ENCODE measurements at places on chromosomes 16 and 17.

DNA sequence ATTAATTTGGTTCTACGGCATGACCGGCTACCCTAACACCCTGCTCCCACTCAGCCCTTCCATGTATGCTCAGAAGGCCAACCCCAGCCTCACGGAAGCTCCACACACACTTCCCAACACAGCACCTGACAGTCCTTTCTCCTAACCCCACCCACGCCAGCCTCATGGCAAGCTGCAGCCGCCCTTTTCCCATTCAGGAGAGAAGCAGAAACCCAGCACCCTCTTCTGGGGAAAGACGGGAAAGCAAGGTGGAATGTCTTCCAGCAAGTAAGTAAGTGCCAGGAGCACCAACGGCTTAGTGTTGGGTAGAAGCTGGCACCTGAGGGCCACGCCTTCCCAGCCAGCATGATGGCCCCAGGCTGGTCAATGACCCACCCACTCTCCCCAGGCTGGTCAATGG lies 32.1 kb downstream of the ABR start:
- DNase-seq = no peak

DNA sequence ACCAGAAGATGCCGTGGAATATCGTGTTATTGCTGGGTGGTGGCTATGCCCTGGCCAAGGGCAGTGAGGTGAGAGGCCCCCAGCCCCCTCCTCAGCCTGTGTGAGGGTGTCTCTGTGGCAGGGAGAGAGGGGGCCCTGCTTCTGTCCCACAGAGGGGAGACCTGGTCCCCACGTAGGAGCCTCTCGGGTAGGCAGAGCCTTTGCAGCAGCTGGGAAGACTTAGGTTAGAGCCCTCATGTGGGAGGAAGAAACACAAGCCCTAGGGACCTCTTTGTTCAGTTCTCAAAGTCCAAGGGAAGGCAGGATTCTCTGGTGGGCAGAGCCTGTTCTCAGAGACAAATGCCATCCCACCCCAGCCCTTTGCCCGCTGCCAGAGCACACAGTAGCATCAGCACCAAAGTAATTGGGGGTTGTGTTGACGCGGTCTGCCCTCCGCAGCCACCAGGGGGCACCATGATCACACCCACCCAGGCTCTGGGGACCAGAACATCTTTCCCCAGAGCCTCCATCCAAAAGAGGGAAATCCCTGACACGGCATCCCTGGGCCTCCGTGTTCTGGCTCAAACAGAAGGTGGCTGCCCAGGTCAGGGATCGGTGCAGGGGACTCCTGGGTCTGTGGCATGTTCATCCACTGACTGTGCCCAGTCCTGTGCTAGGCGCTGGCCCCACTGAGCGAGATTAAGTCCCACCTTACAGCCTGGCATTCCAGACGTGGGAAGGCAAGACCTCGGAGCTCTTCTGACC lies 11.5 kb upstream of the FOXN1 start:
- DNase-seq = peak; percentile 57

DNA sequence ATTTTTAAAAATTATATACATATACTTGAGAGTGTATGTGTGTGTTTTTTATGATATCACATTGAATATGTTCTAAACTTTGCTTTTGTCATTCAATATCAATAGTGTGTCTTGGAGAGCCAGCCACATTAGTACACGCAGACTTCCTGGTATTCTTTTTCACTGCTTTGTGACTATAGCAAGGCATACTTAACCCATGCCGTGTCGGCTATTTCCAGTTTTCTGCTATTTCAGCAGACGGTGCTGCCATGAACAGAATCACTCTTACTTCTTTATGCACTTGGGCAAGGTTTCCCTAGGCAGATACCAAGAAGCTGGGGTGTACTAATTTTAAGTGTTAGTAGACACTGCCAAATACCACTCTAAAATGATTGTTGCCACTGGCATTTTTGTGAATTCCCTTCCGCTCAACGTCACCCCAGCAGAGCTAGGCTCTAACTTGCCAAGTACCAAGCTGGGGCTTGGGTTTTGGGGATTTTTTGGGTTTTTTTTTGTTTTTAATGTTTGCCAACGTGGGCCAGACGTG lies 134.9 kb downstream of the SOCS1 start:
- no peak for DNase-seq

- DNase-seq = no peak
Measured at GRCh38 chr17:329784-330420, 22.7 kb downstream of the RPH3AL start.

GRCh38 chr17:6487251-6488007 lies 43.2 kb downstream of the PIMREG start:
- DNase-seq = no peak

- DNase-seq = no peak
Measured at GRCh38 chr16:30076276-30076791, 540 bp downstream of the PPP4C start.

GRCh38 chr17:80848449-80849102 lies 143.1 kb upstream of the CHMP6 start:
- no peak for DNase-seq

DNA sequence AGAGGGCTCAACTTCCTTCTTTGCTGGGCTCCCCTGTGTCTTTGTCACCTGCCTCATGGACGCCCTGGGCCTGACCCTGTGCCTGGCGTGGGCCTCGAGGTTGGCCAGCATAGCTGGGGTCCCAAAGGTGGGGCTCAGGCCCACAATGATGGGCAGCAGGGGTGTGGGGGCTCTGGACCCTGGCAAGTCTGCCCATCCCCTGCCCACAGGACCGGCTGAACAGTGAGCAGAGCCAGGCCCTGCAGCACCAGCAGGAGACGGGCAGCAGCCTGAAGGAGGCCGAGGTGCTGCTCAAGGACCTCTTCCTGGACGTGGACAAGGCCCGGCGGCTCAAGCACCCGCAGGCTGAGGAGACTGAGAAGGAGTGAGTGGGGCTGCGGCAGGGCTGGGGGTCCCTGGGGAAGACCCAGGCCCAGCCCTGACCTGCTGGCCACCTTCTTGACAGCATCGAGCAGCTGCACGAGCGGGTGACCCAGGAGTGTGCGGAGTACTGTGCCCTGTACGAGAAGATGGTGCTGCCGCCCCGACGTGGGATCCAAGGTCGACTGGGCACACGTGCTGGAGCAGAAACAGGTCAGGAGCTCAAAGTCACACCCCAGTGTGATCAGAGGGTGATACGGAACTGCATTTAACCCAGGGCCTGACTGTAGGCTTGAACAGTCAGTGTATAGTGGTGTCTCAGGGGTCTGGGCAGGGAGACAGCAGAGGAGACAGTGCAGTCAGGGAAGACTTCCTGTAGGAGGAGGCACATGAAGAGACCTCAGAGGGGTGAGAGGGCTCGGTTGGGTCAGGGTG lies 3.8 kb downstream of the EVPLL start:
- no peak for DNase-seq

GRCh38 chr16:85448557-85449190 lies 164.4 kb upstream of the GSE1 start:
- peak; percentile 30 for DNase-seq

DNA sequence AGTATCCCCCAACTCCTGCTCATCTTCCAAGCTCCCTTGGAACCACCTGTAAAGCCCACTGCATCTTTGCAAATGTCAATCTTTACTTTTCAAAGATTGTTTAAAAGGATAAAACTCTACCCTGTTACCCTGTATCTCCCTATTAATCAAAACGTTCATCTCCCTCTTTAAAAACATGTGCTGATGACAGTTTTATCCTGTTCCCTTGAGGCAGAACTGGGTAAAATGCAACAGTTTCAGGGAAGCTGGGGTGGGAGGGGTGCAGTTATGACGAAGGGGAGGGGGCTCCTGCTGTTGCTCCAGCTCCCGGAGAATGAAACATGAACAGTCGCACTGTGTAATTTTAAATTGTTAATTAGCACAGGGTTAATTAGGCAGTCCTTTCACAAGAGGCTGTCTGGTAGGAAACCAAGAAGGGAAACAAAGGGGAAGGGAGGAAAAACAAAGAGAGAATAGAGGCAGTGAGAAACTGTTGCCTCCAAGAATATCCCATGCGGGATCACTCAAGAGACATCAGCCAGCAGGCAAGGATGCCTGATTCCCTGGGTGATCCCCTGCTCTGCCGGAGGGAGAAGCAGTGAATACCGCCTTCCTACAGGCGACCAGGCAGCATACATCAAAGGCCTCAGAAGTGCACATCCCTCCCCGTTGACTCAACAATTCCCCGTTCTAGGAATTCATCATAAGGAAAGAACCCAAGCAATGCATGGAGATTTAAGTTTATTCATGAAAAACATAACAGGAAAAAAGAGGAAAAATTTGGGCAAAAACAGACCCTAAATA lies 84.2 kb downstream of the ZFHX3 start:
- no peak for DNase-seq

GRCh38 chr16:89909777-89910716 lies 8.6 kb upstream of the MC1R start:
- peak; percentile 60 for DNase-seq
